ENCODE measurements at places on chromosomes 3 and 15.
A peak's percentile ranks its signal among the peaks of the same experiment; 100 is the strongest.

- DNase-seq = no peak
These were observed 174.9 kb upstream of the TOPAZ1 start for GRCh38 chr3:44066806-44067205.

DNA sequence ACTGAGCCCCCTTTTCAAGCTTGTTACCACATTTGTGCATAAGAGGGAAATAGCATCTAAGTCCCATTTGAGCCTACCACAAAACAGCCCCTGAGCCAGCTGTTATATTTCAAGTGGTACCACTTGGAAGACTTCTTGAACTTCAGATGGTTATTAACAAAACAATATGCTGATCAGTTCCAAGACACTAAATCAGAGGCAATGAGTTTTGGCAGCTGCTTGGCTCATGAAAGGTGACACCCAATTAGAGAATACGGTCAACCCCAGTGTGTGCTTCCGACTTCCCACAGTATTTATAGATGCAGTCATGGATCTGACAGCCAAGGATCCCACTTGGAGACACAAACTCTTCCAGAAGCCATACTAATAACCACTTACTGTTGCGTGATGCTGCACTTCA, 469.6 kb upstream of the PPP2R3A start:
- DNase-seq = no peak

- peak; percentile 20 for DNase-seq
These were observed 63.8 kb upstream of the TBC1D5 start for GRCh38 chr3:17806201-17806600.

DNA sequence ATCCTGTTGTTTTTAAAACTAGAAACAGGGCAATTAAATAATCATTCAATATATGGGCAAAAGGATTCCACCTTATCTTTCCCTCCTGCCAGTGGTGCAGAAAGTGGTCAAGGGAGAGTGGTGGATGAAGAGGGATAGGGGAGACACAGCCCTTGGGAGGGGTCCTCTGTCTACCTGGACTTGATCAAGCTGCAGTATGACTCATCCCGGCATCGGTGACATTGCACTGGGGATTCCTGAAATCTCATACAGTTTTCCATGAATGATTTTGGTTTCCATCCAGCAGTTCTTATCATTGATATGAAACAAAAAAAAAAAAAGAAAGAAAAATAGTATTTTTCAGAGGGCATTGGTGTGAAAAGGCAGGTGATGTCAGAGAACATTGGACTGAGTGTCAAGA, 62.9 kb downstream of the CMTM8 start:
- no peak for DNase-seq
